ENCODE measurements at places on chromosomes 4 and X.

GRCh38 chr4:107631560-107631959 lies 88.5 kb downstream of the PAPSS1 start:
- no peak for DNase-seq

DNA sequence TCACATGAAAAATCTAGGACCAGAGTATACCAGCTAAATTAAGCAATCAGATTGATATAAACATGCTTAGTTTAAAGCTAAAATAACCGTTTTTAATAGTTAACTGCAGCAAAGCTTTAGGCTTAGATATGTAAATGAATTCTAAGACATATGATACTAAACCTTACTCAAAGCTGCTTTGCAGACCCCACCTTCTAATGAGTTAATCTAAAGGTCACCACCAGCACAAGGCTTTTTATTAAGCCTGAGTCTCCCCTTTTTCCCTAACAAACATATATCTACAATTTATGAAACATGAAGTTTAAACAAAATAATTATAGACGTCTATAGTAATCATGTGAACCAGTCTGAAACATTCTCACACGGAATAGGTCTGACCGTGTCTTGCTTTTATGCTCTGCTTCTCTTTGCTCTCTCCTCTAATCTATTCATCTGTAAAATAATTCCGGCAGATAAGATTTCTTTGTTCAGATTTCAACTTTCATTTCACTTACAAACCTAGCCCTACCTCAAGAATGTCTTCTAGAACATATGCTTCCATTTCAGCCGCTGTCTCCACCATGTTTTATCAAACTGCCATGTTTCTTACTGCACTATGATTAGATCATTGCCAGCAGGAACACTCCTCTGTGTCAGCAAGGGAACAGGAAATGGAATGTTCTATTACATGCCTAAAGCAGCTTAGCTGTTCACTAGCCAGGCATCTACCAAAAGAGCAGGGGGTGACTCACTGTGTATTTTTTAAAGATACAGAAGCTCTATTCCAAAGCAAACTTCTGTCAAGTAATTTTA lies 35.9 kb downstream of the ANKRD17 start:
- DNase-seq: no peak

- no peak for DNase-seq
These were observed 6.2 kb upstream of the AFAP1 start for GRCh38 chr4:7945709-7946380.

GRCh38 chr4:155532373-155533085 lies 134.1 kb upstream of the GUCY1A1 start:
- no peak for DNase-seq

- DNase-seq: no peak
These were observed 48.3 kb upstream of the WDR1 start for GRCh38 chr4:10164877-10165283.

DNA sequence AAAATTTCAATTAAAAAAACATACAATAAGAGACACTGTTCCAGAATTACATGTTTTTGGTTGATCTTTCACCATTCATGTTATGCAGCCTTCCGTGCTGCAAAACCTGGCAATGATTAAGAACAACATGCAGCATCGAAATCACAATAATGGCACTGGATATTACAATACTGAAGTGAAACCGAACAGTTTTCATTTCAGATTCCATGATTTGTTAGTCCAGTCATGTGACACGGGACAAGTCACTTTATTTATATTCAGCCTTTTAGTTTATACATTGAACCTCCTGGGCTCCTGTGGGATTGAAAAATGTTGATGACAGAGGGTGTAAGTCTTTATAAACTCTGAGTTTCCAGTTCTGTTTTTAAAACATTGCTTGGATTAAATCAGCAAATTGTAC lies 142.5 kb upstream of the TTC29 start:
- DNase-seq: no peak

GRCh38 chr4:75924309-75924827 lies 16.4 kb downstream of the NAAA start:
- no peak for DNase-seq

Measured in iPS DF 6.9 (cell line).